Myocyte (in vitro differentiated cells): ENCODE measurements at places on chromosomes 3 and 15. TPM values are rescaled to one million over a fixed set of nuclear protein-coding genes. Genes with fewer than 3 reads are reported as not detected.

SMCO1 gene
- total RNA-seq: 0.53 TPM in 1 of 2 replicates, not detected in the other

GRCh38 chr3:189322339-189322738 lies 150.6 kb downstream of the TPRG1 start:
- DNase-seq: no peak

RBMS3 gene
- total RNA-seq: 30.6 and 32.2 TPM in 2 replicates

- DNase-seq: peak; percentile 47
Observed at GRCh38 chr15:34644851-34645250, 61.4 kb upstream of the GOLGA8B start.

ASB14 gene
- total RNA-seq: 0.05 and 5.6 TPM in 2 replicates

HYPK gene
- 16.3 and 16.8 TPM in 2 replicates for total RNA-seq

GRCh38 chr3:182487611-182488010 lies 305.7 kb upstream of the ATP11B start:
- DNase-seq: no peak

GRCh38 chr3:140292684-140293083 lies 357.7 kb downstream of the CLSTN2 start:
- DNase-seq: peak; percentile 86

DNA sequence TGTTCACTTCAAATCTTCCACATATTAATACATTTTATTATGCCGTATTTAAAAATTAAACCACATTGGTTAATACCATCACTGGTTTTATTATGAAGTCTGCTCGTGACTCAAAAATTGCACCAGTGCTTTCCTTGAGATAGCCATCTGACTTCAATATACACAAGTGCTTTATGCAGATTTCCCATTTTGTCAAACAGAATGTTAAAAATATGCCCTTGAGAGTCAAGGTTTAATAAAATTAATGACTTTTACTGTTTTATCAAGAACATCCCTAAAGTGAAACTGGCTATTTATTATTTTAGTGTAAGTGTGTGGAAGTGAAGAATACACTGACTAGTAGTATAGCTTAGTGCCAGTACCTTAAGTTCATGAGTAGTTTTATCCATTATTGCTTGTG lies 139.3 kb upstream of the SOX2 start:
- no peak for DNase-seq

NPAP1 gene
- not detected in 2 replicates for total RNA-seq

GRCh38 chr15:53752406-53752805 lies 7.1 kb downstream of the WDR72 start:
- DNase-seq: no peak

GPR149 gene
- not detected in 2 replicates for total RNA-seq

TRA2B gene
- 103 and 114 TPM in 2 replicates for total RNA-seq

DNA sequence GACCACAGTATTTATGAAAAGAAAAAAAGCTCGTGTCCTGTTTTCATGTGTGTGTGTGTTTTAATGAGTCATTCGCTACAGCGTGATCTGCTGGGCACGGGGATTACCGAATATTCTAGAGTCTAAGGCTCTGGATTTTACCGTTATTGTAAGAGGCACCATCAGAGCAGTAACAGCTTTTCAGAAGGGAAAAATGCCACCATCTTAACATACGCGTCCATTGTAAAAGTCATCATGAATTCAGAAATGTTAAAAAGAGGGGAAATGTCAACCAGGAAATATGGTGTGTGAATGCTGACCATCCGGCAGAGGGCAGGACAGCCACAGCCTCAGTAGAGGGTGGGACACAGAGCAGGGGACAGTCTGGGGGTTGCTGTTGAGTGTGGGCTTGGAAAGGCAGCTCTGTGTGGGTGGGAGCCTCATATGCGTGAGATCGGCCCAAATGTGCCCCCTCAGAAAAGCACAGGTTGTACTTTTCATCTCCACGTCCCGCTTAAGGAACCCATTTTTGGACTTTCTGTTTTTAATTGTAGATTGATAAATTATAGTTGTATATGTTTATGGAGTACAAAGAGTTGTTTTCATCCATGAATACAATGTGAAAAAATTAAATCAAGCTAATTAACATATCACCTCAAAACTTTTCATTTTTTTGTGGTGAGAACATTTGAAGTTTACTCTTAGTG lies 69.6 kb downstream of the ASB7 start:
- peak; percentile 44 for DNase-seq

GRCh38 chr3:17006132-17006852 lies 121.5 kb downstream of the PLCL2 start:
- DNase-seq: no peak

DNA sequence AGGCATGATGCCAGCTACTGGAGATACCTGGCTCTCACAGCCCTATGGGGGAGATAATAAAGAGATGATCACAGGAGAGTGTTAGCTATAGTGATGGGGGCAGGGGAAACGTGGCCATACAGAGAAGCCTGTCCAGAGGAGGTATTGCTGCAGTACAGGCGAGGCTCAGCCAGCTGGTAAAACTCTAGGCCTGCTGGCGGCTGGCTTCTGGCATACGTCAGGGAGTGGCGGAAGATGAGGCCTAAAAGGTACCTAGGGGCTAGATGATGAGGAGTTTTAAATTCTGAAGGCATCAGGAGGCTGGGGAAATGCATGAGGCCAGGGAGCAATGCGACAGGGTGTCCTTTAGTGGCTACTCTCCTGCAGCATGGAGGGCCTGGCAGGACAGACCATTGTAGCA lies 110.7 kb downstream of the EEFSEC start:
- DNase-seq: no peak

GPR87 gene
- not detected in 2 replicates for total RNA-seq

TYRO3 gene
- 3.9 and 9.6 TPM in 2 replicates for total RNA-seq

DNA sequence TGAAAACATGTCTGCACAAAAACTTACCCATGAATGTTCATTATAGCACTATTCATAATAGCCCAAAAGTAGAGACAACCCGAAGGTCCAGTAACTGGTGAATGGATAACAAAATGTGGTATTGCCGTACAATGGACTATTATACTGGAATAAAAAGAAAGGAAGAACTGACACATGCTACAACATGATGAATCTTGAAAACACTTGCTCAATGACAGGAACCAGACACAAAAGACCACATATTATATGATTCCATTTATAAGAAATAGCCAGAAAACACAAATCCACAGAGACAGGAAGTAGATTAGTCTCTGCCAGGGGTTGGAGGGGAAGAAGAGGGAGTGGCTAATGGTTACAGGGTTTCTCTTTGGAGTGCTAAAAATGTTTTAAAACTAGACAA lies 18.3 kb downstream of the SHC4 start:
- DNase-seq: no peak

CCDC50 gene
- 51.0 and 67.0 TPM in 2 replicates for total RNA-seq

- no peak for DNase-seq
Observed at GRCh38 chr15:90489944-90490343, 39.8 kb upstream of the CRTC3 start.

SPSB4 gene
- 0.88 and 1.4 TPM in 2 replicates for total RNA-seq

SLC28A2 gene
- total RNA-seq: not detected in 2 replicates

DNA sequence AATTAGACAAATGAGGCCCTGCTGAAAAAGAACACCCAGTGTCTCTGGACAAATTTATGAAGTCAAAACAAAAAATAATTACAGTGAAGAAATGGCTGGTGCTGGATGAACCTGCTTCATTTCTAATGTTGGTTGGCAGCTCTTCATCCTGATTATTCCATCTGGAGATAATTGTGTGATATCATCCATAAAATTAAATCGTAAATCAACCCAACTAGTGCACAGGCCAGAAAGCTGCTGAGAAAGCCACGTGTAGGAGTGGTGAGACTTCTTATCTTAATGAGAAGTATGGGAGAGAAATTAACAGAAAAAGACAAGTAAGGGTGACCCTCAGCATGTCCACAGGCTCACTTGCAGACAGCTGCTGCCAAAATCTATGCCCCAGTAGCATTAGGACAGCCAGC lies 465.2 kb upstream of the TGFBR2 start:
- DNase-seq: no peak

GRCh38 chr3:88013592-88013991 lies 45.2 kb downstream of the CGGBP1 start:
- DNase-seq: peak; percentile 73

GRCh38 chr3:31448035-31448881 lies 84.5 kb upstream of the STT3B start:
- DNase-seq: no peak

FOXL2NB gene
- total RNA-seq: 3.2 and 3.3 TPM in 2 replicates

GRCh38 chr15:28944696-28945300 lies 59.0 kb downstream of the APBA2 start:
- DNase-seq: no peak

NAALADL2 gene
- 10.7 and 14.8 TPM in 2 replicates for total RNA-seq

AEN gene
- total RNA-seq: 50.3 and 52.3 TPM in 2 replicates

TUSC7 gene
- total RNA-seq: not detected in 2 replicates

DNA sequence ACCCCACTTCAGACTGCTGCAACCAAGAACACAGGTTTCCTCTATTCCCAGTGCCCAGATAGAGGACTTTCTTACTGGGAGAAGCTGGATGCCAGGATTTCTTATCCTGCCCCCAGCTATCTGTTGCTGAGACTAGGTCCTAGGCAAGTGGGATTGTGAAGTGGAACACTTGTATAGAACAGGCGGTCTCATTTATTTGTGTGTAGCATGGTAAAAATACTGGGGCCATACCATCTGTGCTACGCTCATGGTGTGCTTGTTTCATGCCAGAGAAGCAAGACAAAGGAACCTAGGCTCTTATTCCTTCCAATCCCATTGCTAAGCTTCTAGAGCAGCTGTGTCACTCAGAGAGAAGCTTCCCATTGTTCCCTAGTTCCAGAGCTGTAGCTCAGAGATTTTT lies 191.5 kb upstream of the EPHA6 start:
- no peak for DNase-seq

CSTA gene
- total RNA-seq: 0.37 TPM in 1 of 2 replicates, not detected in the other

TMEM62 gene
- total RNA-seq: 9.8 and 13.1 TPM in 2 replicates

CLSTN2 gene
- total RNA-seq: 25.4 and 47.0 TPM in 2 replicates

DNA sequence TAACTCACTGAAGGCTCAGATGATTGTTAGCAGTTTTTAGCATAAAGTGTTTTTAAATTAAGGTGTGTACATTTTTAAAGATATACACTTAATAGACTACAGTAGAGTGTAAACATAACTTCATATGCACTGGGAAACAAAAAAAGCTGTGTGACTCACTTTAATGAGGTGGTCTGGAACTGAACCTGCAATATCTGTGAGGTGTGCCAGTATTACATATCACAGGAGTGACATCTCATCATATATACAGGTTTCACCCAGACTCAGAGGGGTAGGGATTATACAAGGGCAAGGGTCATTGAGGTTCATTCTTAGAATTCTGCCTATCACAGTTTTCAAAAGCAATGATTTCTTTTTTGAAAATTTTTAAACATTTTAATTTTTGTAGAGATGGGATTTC lies 7.3 kb upstream of the SNRK start:
- no peak for DNase-seq
